ENCODE measurements at places on chromosomes 1 and 21. TPM values are rescaled to one million over a fixed set of nuclear protein-coding genes. Genes with fewer than 3 reads are reported as not detected.

DNA sequence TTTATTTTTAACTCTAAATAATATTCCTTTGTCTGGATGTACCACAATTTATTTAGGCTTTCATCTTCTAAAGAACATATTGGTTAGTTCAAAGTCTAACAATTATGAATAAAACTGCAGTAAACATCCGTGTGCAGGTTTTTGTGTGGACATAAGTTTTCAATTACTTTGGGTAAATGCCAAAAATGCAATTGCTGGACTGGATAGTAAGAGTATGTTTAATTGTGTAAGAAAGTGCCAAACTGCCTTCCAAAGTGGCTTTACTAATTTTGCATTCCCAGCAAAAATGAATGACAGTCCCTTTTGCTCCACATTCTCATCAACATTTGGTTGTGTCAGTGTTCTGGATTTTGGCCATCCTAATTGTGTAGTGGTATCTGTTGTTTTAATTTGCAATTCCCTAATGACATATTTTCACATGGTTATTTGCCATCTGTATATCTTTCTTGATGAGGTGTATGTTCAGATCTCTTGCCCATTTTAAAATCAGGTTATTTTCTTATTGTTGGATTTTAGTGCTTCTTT lies 113.8 kb downstream of the DPYD start:
- no peak for DNase-seq
- no peaks in the 10 kb centered on the region for H3K27me3 ChIP-seq
- no peaks in the 10 kb centered on the region for H3K36me3 ChIP-seq
- H3K27ac ChIP-seq, result no peak overlapping the region
- H3K4me3 ChIP-seq, result no peak overlapping the region

GRCh38 chr1:186819563-186819962 lies 9.2 kb upstream of the PLA2G4A start:
- DNase-seq, result no peak
- H3K4me3 ChIP-seq, result no peak overlapping the region
- 0 out of 2 replicates have a peak, but pooled peaks cover 3% of the 10 kb centered on the region for H3K27me3 ChIP-seq
- H3K4me1 ChIP-seq, result no peaks in the 10 kb centered on the region
- no peak overlapping the region for H3K27ac ChIP-seq

DNA sequence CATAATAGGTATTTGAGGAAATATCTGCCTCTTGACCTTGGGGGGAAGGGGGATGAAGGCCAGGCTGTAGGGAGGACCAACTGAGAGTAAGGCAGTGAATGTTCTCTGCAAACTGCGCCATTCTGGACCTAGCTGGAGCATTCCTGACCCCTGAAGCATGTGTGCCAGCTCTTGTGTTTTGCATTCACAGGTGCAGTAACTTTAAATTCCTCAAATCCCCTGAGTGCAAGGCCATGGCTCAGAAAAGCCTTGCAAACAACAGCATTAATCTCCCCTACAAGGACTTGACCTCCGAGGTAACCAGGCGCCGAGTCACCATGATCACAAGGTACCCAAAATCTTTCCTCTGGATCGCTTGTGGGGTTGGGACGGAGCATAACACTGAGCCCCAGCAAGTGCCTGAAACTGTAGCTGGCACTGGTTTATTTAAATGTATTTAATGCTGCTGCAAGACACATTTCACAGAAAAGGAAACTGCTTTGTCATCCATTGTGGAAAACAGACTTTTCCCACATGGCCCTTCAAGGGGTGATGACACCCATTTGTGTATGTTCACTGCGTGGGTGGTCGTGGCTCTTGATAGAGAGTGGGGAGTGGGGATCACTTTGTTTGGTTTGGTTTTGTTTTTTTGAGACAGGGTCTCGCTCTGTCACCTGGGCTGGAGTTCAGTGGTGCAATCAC lies 1.7 kb downstream of the MYOCOS start:
- no peaks in the 10 kb centered on the region for H3K36me3 ChIP-seq
- no peak overlapping the region for H3K27ac ChIP-seq
- H3K4me1 ChIP-seq, result no peaks in the 10 kb centered on the region
- no peak overlapping the region for H3K4me3 ChIP-seq
- H3K27me3 ChIP-seq, result no peaks in the 10 kb centered on the region

GRCh38 chr1:48031676-48032075 lies 34.5 kb upstream of the TRABD2B start:
- H3K27me3 ChIP-seq, result no peaks in the 10 kb centered on the region
- no peak overlapping the region for H3K27ac ChIP-seq
- no peaks in the 10 kb centered on the region for H3K36me3 ChIP-seq
- DNase-seq, result no peak
- peaks cover 4% of the 10 kb centered on the region for H3K4me1 ChIP-seq

DISC1 gene
- 3.8 TPM for total RNA-seq

NR0B2 gene
- not detected for total RNA-seq

LYPD8 gene
- total RNA-seq, result not detected

All from SJSA1 (cell line).